Vagina (tissue), 2 donors: ENCODE measurements at places on chromosomes 1 and 21. TPM values are rescaled to one million over a fixed set of nuclear protein-coding genes. Genes with fewer than 3 reads are reported as not detected.

PGLYRP4 gene
- 3.9 TPM for total RNA-seq

- peak; percentile 81 for DNase-seq
Observed at GRCh38 chr1:118984086-118984721, 3.9 kb downstream of the TBX15 start.

GRCh38 chr1:213423041-213423440 lies 372.0 kb downstream of the RPS6KC1 start:
- DNase-seq = peak; percentile 40

DNA sequence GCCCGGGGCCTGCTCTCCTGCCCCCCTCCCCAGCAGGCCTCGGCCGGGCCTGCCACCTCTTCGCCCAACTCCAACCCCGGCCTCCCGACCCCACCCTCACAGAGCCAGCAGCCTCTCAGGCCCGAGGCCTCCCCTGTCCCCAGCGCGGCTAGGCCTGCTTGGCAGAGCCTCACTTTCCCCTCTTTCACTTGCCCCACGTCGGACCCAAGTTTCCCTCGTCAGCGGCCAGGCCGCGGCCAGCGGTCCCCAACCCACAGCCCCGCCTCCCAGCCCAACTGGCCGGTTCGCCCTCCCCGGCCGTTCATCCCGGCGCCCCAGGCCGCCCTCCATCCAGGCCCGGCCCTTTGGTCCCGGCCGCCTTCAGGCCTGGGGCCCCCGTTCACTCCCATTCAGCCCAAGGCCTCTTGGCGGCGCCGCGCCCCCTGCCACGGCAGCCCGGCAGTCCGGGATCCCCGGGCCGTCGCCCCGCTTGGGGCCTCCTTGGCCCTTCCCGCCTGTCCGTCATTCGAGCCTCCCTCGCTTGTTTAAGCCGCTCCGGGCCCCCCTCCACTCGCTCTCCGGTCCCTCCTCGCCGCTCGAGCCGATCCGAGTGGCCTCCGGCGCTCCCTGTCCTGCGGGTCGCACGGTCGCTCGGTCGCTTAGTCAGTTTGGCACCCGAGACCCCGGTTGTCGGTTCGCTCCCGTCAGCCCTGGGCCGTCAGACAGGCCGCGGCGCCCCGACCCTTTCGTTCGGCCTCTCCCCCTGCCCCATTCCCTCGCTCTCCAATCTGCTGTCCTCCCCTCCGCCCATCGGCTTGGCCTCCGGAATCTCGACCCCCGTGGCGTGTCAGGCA lies 1.4 kb downstream of the LRRC41 start:
- no peak for DNase-seq

DNA sequence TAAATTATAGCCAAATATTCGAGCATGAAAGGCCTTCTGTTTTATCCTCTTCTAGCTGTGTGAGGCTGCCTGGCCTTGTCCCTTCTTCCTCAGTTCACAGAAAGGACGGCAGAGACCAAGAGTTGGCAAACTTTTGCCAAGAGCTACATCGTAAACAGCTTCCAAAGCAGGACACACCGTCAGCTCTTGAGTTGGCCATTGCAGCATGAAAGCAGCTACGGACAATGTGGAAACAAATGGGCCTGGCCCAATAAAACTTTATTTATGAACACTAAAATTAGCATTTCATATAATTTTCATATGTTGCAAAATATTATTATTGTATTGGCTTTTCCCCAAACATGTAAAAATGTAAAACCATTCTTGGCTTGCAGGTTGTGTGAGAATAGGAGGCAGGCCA lies 10.7 kb downstream of the C21orf58 start:
- no peak for DNase-seq

- DNase-seq = no peak
Observed at GRCh38 chr21:44778499-44778911, 23.1 kb downstream of the UBE2G2 start.

DNA sequence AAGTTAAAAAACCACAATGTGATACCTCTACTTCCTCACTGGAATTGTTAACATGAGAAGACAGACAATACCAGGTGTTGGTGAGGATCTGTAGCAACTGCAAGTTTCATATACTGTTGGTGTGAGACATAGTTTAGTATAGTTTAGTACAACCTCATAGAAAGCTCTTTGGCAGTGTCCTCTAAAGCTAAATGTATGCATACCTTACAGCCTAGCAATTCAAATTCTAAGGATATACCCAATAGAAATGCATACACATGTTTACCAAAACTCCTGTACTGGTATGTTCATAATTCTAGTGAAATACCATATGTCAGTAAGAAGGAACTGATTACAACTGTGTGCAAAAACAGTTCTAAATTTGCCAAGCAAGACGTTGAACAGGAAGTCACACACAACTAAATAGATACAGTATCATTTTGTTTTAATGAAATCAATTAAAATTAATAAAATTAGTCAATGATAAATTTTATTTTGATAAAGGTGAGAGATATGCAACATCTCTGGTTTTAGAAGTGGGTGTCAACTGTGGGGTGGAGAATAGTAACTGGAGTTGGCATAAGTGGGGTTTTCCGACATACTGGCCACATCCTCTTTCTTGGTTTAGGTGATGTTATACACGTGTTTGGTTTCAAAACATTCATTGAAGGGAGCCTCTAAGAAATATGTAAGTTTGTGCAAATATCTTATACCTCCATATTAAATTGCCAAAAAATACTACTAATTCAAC lies 450.7 kb downstream of the PTPRC start:
- DNase-seq = no peak

GRCh38 chr1:216168546-216168945 lies 254.7 kb downstream of the USH2A start:
- no peak for DNase-seq

- DNase-seq = no peak
Observed at GRCh38 chr1:172746091-172746949, 87.4 kb downstream of the FASLG start.

DNA sequence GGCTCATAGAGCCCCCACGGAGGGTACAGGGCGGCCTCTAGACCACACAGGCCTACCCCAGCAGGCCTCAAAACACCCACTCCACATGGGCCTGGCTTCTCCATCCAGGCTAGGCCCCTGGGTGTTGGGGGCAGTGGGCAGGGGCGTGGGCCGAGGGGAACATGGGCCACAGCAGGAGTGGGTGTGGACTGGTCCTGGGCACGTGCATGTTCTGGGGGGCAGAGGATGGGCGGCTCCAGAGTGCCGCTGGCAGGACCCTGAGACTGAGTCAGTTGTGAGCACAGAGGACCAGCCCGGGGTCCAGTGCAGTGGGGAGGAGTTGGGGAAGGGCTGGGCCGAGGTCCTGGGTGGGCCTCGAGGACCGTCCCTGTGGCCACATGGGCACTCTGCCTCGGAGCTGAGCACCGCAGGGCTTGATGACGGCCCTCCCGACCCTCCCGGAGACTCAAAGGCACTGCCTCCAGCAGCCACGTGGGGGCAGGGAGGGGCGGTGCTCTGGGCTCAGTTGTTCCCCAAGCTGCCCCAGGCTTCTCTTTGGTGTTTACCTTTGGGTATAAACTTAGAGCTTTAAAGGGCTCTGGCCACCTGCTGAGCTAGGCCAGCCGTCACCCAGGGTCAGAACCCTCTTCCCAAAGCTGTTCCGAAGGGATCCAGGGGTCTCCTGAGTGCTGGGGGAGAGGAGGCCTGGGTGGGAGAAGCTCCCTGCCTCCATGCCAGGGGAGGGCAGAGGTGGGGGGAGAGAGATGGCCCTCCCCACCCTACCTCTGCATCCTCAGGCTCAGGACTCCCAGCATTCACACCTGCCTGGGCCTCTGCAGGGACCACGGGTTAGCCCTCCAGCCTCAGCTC lies 79.9 kb downstream of the MORN1 start:
- no peak for DNase-seq

GRCh38 chr1:220655961-220656740 lies 34.0 kb upstream of the C1orf115 start:
- no peak for DNase-seq

AGT gene
- total RNA-seq = 9.6 TPM

DNA sequence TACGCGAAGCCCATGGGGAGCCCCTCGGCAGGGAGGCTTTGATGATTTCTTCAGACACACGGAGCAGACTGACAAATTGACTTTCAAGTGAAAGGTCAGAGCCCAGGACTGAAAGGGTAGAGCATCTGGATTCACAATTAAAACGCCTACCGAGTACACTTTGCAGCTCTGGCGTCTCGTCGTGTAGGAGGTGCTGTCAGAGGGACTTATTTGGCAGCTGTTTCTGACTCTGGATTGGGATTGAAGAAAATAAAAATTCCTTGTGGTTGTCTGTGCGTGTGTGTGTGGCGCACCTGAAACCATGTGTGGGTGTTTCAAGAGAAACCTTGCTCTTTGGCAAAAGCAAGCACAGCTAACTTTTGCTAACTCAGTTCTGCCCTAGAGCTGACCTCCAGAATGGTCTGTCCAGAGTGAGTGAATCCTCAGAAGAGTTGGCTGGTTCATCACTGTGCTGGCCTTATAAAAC lies 348.7 kb downstream of the HLX start:
- no peak for DNase-seq

DNA sequence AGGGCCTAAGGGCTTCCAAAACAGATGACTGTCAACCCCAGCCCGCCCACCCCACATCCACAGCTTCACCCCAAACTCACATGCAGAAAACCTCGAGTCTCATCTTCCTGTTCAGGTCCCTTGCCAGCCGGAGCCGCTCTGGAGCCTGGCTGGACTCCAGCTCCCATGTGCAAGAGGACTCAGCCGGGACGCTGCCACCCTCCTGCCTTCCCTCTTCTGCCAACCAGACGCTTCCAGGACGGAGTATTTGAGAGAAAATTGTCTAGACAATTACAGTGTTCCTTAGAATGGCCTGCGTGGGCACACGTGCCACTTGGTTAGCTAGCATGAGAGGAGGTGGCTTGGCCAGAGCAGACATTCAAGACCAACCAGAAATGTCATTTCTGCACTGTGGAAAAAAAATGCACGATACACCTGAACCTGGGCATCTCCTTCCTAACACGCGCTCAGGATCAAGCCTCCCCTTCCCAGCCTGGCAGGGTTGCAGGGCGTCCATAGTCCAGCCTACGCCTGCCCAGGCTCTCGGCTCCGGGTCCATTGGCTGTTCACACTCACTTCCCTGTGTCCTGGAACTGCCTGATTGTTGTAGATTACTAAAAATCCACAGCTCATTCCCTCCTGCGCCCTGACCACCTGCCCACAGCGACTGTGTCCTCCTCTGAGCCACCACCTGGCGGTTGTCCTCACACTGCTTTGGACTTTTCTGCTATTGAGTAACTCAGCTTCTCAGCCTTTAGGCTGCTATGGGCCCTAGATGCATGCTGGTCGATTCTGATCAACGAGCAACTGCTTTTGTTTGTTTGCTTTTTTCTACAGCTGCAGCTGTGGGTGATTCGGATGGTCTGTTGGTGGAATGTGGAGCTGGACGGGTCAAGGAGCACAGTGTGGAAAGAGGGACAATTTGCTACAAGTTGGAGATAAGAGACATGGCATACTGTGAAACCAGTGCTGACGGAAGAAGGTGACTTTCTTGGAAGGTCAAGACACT lies at the start of gene CLDN14:
Gene CLDN14 (minus strand): TSS at position 708 of the 988 bp plus-strand sequence. CDS start 18,427 bp downstream, outside the sequence.
- no peak for DNase-seq

DNA sequence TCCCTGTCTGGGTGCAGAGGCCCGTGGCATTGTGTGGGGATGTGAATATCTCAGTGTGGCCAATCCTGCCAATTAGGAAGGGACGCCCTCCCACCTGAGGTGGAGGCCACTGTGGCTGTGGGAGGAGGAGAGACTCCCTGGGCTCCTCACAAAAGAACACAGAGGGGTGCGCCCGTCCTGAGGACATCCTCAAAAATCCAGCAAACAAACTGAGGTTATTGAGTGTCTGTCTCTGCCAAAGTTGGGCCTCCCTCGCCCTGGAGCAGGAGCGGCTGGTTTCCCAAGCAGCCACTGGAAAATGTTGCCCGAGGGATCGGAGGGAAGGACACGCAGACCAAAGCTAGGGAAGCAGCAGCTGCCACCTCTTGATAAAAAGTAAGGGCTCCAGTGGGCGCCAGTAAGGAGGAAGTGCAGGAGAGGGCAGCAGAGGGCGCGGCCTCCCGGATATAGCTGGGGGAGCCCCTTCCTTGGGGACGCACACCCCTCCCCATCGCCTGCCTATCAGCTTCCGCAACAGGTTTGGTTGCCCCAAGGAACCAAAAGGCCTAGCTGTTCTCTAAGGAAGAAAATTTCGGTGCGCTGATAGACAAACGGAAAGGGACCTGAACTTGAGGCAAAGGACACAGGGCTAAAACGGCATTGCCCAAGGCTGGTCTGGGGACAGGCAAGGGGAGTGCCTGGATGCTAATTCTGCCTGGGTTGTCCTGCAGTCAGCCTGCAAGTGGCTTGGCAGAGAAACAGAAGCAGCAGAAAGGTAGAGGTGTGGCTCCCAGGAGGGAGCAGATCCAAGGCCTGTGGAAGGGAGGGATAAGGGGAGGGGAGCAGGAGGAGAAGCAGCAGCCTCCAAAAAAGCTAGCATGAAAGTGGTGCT lies 1.7 kb upstream of the GRIK3 start:
- DNase-seq = no peak

DNA sequence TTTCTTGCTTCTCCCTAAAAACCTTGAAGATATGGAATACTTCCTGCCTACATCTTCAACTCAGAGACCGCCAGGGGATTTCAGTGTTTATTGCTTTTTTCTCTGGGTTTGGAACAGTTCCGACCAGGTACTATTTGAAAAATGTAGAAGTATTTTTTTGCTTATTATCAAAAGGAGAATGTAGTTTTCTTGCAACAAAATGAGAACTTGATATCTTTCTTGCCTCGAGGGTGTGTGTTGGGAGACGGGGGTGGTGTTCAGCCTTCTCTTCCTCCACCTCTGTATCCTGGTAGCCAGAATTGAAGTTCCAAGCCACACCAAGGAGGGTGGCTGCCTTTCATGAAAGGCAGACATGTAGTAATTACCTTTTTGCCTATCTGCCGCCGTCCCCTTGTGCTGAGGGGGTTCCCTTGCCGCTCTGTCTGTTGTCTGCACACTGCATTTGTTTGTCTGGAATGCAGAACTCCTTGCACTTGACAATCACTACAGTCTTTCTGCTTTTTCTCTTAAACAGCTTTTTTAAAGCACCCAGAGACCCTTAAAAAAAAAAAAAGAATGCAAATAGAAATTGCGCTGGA lies 212.1 kb downstream of the PBX1 start:
- no peak for DNase-seq

- no peak for DNase-seq
Observed at GRCh38 chr1:33098371-33098770, 17.4 kb downstream of the AZIN2 start.

GRCh38 chr1:165686971-165687433 lies 11.4 kb downstream of the ALDH9A1 start:
- DNase-seq = no peak

OPRD1 gene
- total RNA-seq = 2.2 TPM

S100A8 gene
- total RNA-seq = 1,155 TPM

ADAMTS5 gene
- total RNA-seq = 20.4 TPM

DNA sequence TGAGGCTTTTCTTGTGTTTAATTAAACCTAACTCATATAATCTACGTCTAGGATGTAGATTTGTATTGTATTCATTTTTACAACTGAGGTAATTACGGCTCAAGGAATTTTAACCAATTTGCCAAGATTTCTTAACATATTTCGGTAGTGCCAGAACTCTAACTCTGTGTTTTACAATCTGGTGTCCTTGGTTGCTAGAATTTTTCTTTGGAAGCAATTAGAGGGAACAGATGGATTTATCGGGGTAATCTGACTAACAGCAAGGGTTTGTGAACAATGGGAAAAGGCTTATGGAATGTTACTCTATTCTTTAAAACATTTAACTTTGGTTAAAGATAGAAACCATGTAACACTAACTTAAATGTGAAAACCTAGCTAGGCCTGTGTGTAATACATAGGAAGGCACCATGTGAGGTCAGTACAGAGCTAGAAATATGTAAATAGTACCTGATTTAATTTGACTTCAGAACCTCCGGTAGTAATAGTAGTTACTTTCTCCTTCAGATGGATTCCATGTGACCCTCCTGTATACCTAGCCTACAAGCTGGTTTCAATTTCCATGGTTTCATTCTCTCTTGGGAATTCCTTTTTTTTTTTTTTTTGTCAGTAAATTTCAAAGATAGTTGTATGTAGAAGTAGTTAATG lies 1.2 kb downstream of the MTF2 start:
- no peak for DNase-seq
